Skin of body (tissue), 3 donors: ENCODE measurements at places on chromosomes 6 and 20. TPM values are rescaled to one million over a fixed set of nuclear protein-coding genes. Genes with fewer than 3 reads are reported as not detected.

DNA sequence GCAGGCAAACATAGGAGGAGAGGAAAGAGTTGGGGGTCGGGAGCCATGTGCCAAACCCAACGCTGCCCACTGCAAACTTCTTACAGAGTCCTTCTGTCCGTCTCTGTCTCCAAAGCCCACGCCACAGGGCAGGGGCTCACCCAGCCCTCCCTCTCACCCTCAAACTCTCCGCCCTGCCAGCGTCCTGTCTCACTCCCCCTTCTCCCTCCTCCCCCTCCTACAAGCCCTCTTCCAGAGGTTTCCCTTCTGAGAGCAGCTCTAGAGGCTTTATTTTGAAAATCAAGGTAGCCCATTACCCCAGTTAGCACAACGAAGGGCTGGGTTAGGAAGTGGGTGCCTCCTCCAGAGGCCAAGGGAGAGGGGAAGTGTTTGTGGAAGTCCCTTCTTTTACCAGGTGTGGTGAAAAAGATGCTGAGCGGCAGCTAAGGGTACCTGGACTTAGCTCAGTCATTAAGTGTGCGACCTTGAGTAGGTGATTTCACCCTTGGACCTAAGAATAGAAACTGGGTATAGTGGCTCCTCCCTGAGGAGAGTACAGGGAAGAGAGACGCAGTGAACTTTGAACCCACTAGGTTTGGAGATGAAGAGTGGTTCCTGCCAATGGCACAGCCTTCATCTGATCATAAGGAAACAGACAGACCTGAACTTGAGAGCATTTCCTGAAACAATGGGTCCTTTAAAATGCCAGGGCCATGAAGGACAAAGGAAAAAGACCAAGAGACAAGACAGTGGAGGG is 123.8 kb downstream of the BANF2 start:
- DNase-seq, result no peak

The APCDD1L gene
- total RNA-seq, result 3.0 TPM

GRCh38 chr6:139592011-139592410 is 217.6 kb upstream of the CITED2 start:
- no peak for DNase-seq

The AVP gene
- not detected for total RNA-seq

GRCh38 chr6:43730634-43731033 is 39.4 kb upstream of the VEGFA start:
- no peak for DNase-seq

DNA sequence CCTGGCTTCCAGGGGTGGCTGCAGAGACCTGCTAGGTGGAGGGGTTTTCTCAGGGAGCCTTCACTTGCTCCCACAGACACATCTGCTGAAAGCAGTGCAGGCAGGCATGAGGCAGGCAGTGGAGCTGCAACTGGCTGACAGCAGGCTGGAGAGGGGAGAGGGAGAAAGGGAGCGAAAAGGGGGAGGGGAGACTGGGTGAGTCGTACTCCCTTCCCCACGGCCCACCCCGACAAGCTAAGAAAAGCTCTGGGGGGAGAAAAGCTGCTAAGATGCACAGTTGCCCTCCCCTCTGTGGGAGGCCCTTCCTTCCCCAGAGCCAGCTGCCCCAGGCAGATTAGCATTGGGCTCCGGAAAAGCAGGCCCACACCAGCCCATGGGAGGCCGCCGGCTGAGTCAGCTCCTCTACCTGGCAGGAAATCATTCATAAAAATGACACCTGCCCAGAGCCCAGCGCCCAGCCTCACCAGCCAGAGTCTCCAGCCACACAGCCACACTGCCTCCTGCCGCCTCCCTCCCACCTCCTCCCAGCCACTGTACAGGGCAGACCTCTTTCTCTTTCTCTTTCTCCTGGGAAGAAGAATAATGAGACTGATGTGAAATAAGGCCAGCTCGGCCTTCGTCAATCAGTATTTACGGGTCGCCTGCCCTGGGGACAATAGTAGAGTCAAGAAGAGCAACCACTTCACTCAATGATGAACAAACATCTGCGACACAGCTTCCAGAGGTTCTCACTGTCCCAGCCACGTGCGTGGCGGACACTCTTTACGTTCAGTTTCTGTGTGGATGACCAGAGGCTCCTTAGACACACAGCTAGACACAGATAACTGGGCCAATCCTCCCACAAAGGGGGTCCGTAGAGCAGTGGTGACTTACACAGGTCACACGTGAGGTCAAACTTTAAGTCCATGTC is 7.7 kb upstream of the C20orf203 start:
- no peak for DNase-seq

The TBC1D32 gene
- 37.8 TPM for total RNA-seq

- no peak for DNase-seq
Observed at GRCh38 chr20:39830903-39831302, 858.1 kb downstream of the MAFB start.
